ENCODE measurements at places on chromosomes 6 and 20. TPM values are rescaled to one million over a fixed set of nuclear protein-coding genes. Genes with fewer than 3 reads are reported as not detected.

GRCh38 chr6:169328112-169328801 is 74.6 kb upstream of the THBS2 start:
- no peak for DNase-seq

The ADAM33 gene
- 0.41 TPM for total RNA-seq

The TBX18 gene
- total RNA-seq, result 0.46 TPM

DNA sequence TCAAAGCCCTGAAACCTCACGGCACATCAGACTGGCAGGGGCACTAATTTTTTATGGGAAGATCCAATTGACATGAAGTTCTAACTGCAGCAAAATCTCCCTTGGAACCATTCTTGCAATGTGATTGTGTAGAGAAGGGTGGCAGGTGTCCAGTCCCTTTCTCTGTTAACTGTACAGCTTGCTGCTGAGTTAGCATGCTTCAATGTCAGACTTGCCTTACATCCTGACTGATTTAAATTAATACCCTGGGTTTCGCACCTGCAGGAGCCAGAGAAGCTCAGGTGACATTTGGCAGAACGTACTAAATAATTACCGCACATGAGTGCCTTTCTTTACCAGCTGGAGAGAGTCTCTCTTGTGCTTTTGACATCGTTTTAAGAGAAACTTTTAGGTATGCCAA is 123.0 kb downstream of the DOK5 start:
- no peak for DNase-seq

GRCh38 chr6:75024828-75025227 is 181.0 kb downstream of the COL12A1 start:
- no peak for DNase-seq

- no peak for DNase-seq
Observed at GRCh38 chr6:165404697-165405096, 95.3 kb upstream of the C6orf118 start.

- DNase-seq, result no peak
Observed at GRCh38 chr6:136737374-136737844, 54.9 kb downstream of the MAP3K5 start.

DNA sequence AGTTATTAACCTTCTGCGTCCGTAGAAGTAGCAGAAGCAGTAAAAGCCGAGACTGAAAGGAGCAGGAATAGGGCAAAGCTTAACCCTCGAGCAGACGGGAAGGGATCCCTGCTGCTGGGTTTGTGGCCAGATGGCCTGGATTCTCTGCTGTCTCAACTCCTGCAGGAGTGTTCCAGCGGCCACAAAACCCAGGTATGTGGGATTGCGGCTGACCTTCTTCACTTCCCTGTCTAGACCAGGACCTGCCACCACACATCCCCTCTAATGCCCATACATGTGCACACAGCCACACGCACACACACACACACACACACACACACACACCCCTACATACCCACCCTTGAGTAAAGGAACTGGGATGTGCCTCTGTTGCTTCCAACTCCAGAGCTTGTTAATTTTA is 33.1 kb upstream of the TNFRSF21 start:
- no peak for DNase-seq

The TTBK1 gene
- 0.67 TPM for total RNA-seq

The TREM2 gene
- not detected for total RNA-seq

All from kidney epithelial cell (primary cell).